ENCODE measurements at places on chromosomes 3 and 15.

DNA sequence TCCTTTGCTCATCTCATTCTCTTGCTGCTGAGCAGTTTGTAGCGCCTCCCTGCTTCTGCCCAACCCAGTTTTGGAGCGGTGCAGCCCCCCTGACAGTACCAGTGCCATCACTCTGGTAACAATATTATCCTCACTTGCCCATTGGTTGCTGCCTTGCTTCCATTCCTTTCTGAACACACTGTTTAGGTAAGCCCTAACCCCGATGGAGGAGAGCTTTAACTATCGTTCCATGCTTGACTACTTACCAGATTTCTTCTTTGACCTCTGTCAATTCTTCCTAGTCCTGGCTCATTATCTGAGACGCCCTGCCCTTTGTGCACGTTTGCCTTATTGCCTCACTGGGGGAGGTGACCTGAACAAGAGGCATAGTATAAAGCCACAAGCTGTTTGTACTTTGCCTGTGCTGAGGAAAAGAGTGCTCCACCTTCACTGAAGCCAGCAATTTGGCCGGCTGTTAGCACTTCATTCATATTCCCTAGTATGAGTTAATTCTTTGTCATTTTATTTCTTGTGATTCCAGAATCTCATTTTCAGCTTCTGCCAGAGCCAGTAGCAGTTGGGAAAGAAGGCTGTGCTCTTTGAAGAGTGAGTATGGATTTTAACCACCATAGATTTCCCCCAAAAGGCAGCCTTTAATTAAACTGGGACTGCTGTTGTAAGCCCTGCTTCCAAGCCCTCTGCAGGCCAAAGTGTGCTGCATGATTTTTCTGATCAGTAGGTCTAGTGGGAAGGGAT, 11.9 kb downstream of the ABHD6 start:
- no peak for DNase-seq

DNA sequence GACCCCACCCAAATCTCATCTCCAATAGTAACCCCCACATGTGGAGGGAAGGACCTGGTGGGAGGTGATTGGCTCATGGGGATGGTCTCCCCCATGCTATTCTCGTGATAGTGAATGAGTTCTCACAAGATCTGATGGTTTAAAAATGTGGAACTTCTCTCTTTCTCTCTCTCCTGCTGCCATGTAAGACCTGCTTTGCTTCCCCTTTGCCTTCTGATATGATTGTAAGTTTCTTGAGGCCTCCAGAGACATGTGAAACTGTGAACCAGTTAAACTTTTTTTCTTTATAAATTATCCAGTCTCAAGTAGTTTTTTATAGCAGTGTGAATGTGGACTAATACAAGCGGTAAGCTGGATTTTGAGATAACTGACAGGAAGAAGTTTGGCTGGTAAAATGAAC, 60.3 kb upstream of the MBNL1 start:
- DNase-seq: no peak

DNA sequence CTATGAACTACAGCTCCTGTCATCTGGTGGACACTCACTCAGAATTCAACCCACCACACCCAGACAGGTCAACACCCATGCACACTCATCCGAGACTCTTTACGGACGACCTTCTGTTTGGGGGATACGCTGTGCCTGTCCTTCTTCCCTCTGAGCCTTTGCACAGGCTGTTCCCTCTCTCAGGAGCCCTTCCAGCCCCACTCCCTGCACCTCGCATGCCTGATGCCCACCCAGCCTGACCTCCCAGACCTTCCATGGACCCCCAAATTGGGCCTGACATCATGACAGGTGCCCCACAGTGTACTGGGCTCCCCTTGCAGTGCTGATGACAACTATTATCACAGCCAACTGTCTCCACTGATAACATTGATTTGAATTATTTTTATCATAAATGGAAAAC, 135.8 kb downstream of the NSMCE3 start:
- no peak for DNase-seq

GRCh38 chr15:100893261-100893963, 13.8 kb downstream of the ALDH1A3 start:
- DNase-seq: no peak

GRCh38 chr3:71685686-71686085, 39.5 kb downstream of the EIF4E3 start:
- no peak for DNase-seq

DNA sequence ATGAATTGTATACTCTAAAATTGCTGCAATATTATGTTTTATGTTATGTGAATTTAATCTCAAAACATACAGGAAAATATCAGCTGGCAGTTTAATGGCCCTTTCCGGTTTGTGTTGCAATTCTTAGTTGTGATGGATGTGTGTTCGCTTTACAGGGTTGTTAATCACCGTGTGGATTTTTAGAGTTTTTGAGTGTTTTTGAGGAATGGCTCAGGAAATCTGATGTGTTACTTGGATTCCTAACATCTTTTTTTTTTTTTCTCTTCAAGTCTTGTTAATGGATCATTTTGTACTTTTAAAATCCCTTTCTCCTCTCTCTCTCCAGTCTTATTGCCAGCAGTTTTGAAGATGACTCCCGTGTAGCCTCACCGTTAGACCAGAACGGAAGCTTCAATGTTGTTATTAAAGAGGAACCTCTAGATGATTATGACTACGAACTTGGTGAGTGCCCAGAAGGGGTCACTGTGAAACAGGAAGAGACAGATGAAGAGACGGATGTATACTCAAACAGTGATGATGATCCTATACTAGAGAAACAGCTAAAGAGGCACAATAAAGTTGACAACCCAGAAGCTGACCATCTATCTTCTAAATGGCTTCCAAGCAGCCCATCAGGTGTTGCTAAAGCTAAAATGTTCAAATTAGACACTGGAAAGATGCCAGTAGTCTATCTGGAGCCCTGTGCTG, 35.7 kb downstream of the MGA start:
- peak; percentile 64 for DNase-seq

DNA sequence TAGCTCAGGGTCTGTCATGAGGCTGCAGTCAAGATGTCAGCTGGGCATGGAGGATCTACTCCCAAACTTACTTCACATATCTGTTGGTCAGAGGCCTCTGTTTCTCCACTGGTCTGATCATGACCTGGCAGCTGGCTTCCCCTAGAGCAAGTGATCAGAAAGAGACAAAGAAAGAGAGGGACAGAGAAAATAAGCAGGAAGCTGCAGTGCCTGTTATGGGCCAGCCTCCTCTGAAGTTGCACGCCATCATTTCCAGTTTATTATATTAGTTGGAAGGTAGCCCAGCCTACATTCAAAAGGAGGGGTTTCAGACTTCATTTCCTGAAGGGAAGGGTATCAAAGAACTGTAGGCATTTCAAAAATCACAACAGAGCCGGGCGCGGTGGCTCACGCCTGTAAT, 5.0 kb upstream of the RPP25 start:
- no peak for DNase-seq

DNA sequence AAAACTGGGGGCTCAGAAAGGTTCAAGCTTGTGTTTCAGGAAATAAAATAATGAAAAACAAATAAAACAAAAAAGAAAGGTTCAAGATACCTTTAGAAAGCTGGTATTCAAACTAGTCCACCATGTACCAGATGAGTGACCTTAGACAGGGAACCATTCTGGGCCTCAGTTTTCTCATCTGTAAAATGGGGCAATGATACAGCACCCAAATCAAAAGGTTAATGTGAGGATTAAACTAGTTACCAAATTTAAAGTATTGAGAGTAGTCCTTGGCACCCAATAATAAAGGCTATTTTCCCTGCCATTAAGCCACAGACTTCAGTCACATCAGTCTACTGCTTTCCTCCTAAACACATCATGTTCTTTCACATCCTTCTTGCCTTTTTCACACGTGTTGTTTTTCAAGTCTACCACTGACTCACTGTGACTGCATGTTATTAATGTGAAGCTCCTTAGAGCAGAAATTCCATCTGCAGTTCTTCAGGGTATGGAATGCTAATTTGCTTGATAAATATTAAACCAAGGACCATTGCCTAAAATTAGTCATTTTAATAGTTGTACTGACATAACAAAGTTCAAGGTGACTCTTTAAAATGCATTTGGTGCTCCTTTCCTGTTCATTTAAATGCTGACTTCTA, 19.9 kb downstream of the TAMM41 start:
- no peak for DNase-seq
